ENCODE measurements at places on chromosomes 4 and X.
A peak's percentile ranks its signal among the peaks of the same experiment; 100 is the strongest.

GRCh38 chrX:137574784-137575293, 8.9 kb downstream of the ZIC3 start:
- DNase-seq, result no peak

DNA sequence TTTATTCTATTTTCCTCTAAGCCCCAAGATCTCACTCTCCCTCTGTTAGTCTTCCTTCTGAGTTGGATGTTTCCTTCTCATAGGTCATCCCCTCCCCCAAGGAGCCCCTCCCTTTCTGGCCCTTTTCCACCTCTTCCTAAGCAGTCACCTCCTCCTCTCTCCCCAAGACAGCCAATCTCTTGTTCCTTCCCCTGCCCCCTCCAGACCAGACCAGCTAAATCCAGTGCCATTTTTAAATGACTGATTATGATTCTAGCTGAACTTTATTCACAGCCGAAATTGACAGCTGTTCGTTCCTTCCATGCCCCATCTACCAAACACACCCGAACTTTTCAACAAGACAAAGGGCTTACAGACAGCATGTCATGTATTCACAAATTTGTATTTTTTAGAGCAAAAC, 1.9 kb downstream of the SPIN2A start:
- DNase-seq, result no peak

DNA sequence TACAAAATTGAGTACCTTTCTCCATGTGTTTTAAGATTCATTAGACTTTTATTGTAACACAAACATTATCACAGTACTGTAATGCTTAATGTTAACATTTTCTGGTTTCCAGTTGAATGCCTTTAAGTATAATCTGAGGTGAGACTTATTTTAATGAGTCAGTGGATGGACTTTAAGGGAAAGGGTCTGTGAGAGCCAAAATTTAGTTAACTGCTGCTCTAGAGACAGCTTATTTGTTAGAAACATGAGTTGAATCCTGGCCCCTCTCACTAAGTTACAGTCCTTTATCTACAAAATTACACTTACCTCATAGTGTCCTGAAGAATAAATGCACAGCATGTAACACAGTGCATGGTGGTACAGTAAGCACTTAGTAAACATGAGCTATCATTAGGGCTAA, 66.0 kb downstream of the PGRMC2 start:
- DNase-seq, result no peak

DNA sequence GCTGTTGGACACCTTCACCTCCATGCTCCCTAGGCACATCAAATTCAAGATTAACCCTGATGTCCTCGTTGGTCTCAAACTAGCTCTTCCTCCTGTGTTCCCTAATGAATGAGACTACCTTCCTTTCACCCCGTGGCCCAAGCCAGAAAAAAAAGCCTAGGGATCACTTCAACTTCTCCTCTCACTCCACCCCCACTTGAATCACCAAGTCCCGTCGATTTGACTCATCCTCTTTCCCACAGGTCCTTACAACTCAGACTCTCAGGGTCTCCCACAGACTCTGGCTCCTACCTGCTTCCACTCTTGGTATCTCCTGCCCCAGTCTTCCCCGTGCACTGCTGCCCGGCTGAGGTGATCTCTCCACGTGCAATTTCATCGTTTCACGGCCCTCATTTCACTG, 8.5 kb downstream of the SLC25A43 start:
- DNase-seq, result no peak

DNA sequence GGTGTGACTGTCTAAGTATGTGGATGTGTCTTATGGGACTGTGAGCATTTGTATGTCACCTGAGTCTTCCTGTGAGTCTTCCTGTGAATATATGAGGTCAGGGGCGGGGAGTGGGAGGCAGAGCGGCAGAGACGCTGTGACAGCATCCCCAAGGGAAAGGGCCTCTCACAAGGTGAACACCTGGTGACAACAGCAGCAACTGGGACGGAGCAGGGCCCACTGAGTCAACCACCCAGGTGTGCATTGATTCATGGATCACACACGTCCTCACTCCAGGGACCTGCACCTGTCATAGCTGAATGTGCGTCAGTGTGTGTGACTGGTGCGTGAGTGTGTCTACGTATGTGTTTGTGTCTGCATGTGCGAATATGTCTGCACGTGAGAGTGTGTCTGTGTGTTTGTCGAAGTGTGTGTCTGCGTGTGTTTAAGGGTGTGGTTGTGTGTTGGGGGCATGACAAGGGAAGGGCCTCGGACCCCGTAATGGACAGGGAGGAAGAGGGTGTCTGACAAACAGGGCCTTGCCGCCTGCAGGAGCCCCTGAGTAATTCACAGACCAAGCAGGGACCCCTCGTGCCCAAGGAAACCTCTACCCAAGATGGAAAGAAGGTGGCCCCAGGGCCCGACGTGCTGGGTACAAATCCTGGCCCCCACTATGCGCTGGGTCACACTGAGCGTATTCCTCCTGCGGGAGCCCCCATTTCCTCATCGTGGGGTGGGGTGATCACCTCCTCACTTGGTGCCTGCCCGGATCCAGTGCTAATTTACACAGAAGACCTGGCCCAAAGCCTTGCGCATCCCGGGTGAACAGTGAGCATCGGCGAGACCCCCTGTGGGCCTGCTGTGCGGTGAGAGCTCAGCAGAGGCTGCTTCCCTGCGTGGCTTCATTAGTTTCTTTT, 76.7 kb downstream of the ABLIM2 start:
- DNase-seq, result no peak

DNA sequence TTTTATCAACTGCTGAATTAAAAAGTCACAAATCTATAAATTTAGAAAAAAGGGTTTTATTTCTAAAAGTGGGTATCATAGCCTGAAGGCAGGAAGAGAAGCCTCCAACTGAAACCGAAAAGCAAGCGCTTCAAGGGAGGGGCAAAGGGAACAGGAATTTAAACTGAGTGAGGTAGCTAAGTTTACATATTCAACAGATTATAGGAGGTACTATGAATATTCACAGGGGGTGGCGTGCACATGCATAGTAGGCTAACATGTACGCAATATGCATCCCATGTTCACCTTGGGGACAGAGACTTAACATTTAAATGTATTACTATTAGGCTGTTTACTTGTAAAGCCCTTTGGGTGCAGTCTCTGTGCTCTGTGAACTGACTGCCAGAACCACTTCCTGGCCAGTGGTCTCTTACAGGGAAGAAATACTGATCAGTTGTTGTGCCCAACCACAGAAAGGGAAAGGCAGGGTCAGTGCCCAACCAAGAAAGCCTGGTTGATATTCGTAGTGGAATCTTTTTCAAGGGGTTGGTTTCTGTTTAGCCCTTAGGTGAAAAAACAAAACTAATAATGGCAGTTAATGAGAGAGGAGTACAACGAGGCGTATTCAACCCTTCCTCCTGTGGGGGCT, 168.7 kb upstream of the GALNTL6 start:
- DNase-seq, result no peak

- DNase-seq, result peak; percentile 54
Measured at GRCh38 chrX:103817502-103817901, 14.6 kb downstream of the RAB9B start.

GRCh38 chr4:110501826-110502225, 25.9 kb downstream of the ENPEP start:
- no peak for DNase-seq

GRCh38 chrX:100748108-100748507, 16.2 kb upstream of the SYTL4 start:
- DNase-seq, result no peak

DNA sequence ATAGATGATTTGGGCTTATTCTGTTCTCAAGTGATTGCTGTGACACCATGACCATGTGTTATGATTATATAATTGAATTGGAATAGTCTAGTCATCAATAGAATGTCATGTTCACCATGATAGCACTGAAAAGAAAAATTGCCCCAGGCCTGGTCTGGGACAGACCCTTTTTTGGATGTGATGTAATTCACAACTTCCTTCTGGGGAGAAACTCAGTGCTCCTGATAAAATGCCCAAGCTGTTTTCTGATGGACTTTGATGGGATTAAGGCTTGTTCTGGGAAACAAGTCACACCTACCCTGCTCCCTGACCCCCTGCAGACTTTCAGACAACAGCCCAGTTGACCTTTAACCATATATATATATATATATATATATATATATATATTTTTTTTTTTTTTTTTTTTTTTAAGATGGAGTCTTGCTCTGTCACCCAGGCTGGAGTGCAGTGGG, 65.3 kb downstream of the RHOH start:
- no peak for DNase-seq
